Stimulated activated CD4-positive, alpha-beta T cell treated with anti-CD3 and anti-CD28 coated beads, Interleukin-1b, Interleukin-23, amount 100 ng/mL, for 1 hour (primary cell): ENCODE measurements at places on chromosomes 11 and 22.

DNA sequence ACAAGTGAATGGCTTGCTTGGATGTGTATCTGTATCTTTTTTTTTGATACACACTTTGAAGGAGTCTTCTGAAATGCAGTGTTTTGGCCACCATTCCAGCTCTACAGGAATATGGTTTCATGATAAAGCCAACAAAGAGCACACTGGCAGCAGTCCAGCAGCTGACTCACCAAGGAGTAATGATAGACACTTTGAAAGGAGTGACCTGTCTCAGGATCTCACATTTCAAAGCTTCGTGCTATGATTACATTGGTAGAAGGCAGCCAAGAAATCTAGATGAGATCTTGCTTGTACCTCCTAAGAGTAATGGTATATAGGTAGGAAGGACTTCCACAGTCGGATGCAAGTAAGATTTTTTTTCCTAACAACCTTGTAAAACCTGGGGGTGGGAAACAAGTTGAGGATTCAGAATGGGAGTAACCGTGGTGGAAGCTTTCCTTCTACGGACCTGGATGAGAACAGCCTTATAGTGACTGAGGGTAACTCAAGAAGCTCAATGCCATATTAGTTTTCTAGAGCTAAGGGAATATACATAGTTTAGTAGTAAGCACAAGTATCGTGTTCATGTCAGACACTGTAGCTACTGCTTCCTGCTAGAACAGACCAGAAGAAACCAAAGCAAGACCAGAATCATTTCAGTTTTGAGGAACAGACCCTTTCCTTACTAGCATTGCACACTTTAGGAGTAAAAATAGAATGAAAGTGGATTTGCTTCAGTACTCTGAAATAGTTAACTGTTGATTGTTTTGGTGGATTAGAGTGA, 25.0 kb downstream of the MTMR3 start:
- DNase-seq = no peak

GRCh38 chr11:47765086-47765485, 2.1 kb downstream of the FNBP4 start:
- no peak for DNase-seq

- no peak for DNase-seq
Observed at GRCh38 chr11:8661001-8661795, 21.3 kb downstream of the TRIM66 start.

DNA sequence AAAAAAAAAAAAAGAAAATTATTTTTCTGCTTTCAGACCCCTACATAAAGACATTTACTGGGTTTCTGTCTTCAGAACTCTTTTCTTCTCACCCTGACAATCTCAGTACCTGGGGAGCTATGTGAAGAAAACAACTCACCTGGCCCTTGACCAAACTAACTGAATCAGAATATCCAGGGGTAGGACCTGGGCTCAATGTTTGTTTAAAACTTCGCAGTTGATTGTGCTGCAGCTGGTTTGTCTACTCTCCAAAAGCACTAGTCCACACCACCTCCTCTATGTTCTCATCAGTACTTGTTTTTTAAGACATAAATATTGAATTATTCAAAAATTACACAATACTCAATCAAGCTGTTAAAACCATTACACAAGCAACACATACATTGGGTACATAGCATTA, 34.8 kb downstream of the EIF3F start:
- no peak for DNase-seq

DNA sequence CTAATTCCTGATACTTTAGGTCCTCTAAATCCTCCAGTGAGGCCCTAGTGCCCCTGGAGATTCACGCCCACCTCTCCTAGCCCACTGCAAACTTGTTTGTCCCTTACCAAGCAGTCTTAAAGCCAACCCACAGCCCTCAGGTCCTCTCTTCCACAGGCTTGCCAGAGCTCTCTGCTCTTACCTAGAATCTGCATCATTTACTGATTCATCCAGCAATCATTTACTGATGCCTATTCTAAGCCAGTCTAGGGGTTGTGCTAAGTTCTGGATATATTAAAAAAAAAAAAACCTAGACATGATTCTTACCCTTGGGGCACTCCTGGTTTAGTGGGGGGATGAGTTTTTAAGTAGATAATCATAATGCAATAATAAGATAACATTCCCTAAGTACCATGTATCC, 43.0 kb upstream of the PLET1 start:
- DNase-seq = no peak

DNA sequence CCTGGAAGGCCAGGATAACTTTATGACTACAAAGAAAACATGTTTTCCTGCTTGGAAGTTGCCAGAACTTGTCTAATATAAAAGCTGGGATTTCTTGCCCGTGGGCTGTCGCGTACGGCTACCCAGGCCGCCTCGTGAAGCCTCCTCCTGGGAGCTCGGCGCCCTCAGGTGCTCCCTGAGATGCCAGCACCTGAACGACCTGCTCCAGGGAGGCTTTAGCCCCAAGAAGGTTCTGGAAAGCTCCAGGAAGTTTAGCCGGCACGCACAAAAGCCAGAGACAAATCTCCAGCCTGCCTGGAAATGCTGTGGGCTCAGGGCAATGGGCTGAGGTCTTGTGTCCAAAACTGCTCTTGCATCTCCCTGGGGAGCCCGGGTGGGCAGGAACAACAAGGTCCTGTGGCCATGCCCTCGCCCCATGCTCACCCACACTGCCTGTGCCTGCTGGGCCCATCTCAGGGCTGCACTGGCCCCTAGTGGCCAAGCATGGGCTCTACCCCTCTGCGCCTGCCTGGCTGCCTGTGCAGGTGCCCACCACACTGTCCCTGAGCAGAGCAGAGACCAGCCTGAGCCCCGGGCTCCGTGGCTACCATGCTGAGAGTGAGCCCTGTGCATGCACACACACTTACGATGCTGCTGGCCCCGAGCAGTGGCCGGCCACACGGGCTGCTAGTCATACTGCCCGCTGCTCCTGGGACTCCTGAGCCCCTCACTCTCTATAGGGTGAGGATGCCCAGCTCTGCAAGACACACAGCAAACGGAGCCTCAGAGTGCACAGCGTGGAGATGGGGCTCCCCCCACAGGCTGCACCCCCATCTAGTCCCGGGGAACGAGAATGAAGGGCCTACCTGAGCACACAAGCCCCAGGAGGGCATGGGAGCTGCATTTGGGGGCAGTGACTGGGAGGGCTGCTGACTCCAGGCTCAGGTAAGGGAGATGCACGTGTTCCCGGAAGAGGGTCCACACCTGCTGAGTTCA, 4.9 kb upstream of the CELSR1 start:
- peak; percentile 48 for DNase-seq

DNA sequence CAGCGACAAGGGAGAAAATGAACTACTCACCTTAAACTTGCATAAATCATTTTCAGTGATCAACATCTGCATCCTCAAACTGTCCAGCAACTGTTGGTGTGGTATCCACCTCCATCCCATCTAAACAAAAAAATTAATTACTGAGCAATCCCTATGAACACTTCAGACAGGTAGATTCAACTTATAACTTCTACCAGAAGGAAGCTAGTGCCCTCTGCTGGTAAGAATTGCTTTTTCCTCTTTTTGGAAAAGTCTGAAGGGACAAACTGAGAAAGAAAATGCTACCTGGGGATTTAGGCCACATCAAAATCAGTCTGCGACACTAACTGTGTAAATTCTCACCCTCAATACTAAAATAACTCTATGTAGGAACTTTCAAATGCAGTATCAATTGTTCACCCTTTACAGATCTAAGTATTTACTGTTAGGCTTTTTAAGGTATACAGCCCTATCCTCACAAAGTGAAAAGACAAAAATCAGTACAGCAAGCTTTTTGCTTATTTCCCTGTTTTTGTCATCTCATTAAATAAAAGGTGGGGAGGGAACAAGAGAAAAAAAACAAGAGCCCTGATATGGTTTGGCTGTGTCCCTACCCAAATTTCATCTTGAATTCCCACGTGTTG, 17.9 kb downstream of the CLNS1A start:
- no peak for DNase-seq

DNA sequence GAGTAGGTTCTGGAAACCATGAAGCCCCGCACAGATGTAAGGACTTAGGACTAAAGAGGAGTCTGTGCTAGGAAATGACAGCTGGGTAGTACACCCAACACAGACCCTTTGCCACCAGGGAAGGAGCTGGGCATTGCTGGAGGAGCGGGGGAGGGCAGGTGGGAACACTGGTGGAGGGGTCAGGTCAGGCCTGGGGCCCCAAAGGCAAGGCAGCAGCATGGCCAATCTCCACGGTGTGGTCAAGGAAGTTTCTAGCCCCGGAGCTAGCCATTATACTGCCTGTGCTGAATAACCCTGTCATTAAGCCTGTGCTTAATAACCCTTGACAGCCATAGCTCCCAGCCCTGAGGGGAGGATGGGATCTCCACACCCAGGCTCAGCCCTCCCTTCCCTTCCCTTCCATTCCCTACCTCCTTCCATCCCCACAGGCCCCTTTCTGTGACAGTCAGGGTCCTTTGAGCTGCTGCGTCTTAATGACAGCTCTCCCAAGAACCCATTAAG, 2.1 kb downstream of the TMPRSS4 start:
- no peak for DNase-seq

DNA sequence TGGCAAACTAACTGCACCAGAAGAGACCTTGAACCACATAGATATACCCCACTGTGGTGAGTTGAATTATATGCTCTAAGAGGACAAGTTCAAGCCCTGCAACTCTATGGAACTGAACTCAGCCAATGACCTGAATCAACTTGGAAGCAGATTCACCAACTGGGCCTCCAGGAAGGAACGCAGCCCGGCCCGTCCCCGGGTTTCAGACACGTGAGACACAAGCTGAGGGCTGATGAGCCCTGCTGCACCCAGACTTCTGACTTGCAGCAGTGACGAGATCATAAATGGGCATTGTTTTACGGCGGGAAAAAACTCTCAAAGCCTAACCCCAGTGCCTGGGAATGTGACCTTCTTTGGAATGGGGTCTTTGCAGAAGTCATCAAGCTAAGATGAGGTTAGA, 28.5 kb upstream of the GAL start:
- no peak for DNase-seq

- DNase-seq = no peak
Observed at GRCh38 chr11:104772806-104773241, 125.4 kb downstream of the CASP12 start.

GRCh38 chr11:12692229-12693075, 18.2 kb downstream of the TEAD1 start:
- no peak for DNase-seq

DNA sequence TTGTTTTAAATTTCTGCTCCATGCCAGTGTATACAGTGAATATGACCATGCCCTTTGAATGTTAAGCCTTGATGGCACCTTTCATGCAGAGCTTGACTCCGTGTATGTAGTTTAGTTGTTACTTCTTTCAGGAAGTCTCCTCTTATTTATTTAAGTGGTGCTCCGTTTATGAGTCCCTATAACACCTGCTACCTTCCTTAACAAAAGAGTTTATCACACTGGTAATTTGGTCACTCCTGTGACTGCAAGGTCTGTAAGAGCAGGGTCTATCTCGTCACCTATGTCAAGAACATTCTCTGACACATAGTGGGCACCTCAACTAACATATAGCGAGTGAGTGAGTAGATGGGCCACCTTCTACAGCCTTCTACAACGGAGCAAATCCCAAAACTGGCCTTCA, 152.5 kb downstream of the CCDC34 start:
- no peak for DNase-seq

GRCh38 chr11:94740083-94741021, 27.8 kb upstream of the AMOTL1 start:
- DNase-seq = no peak

GRCh38 chr11:27234961-27235360, 128.1 kb downstream of the CCDC34 start:
- no peak for DNase-seq

DNA sequence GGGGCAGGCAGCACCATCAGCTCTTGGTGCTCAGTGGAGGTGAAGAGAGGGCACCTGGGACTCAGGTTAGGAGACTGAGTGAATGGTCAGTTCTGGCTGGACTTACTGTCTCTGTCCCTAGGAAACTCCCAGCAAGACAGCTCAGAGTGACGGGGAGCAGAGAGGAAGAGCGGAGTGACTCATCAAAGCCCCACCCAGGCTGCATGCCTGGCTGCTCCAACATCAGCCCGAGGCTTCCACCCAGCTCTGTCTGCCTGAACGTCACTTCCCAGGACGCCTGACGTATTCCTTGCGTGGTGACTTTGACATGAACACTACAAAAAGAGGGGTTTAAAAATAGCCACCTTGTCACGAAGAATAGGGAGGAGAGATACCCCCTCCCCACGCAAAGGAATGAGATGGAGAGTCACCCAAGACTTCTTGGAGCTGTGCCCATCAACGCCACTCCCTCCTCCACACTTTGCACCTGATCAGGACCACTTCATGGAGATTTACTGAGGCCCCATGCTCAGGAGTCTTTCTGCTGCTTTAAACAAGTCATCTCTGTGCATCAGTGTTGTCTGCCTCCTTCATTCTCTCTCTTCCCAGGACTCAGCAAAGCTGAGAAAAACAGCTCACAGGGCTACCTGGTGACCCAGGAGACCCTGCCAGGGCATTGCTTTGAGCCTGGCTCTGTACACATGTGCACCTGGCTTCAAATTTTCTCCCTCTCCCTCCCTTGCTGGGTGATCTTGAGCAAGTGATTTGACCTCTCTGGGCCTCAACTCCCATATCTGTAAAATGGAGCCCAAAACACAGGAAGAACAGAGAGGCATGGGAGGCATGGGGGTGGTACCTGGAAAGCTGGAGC, 83.1 kb downstream of the MN1 start:
- no peak for DNase-seq

DNA sequence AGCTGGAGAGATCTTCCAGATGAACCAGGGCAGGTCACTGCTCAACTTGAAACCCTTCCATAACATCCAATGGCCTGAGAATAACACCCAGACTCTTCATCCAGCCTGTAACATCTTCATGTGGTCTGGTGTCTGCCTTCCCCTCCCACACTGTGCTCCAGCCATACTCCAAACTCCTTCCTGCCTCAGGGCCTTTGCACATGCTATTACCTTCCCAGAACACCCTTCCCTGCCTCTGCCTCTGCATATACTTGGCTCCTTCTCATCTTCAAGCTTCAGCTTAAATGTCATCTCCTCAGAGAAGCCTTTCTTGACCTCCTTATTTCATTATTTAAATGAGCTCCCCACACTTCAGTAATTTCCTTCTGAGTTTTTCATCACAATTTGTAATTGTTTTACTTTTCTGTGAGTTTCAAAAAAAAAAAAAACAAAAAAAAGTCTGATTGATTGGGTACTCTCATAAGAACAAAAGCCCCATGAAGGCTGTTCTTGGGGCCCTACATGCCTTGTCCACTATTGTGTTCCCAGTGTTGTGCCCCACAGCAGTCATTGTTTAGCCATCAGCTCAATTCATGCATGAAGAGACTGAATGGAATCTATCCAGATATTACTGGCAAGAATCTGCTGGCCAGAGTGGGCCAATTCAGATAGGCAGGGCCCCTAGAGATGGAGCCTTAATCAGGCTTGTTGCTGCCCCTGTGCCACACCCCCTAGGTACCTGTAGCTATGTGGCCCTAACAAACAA, 22.1 kb downstream of the LMO1 start:
- DNase-seq = no peak
